ENCODE measurements at places on chromosomes 2 and 18.

- no peak overlapping the region for H3K27ac ChIP-seq
- H3K27me3 ChIP-seq, result no peaks in the 10 kb centered on the region
- DNase-seq, result no peak
- H3K36me3 ChIP-seq, result no peaks in the 10 kb centered on the region
Measured at GRCh38 chr2:126221506-126221905, 434.5 kb upstream of the GYPC start.

GRCh38 chr2:233816771-233817170 lies 37.6 kb downstream of the HJURP start:
- no peak for DNase-seq
- no peak overlapping the region for H3K4me3 ChIP-seq
- no peaks in the 10 kb centered on the region for H3K4me1 ChIP-seq
- H3K27ac ChIP-seq, result no peak overlapping the region
- no peaks in the 10 kb centered on the region for H3K27me3 ChIP-seq
- no peaks in the 10 kb centered on the region for H3K36me3 ChIP-seq

DNA sequence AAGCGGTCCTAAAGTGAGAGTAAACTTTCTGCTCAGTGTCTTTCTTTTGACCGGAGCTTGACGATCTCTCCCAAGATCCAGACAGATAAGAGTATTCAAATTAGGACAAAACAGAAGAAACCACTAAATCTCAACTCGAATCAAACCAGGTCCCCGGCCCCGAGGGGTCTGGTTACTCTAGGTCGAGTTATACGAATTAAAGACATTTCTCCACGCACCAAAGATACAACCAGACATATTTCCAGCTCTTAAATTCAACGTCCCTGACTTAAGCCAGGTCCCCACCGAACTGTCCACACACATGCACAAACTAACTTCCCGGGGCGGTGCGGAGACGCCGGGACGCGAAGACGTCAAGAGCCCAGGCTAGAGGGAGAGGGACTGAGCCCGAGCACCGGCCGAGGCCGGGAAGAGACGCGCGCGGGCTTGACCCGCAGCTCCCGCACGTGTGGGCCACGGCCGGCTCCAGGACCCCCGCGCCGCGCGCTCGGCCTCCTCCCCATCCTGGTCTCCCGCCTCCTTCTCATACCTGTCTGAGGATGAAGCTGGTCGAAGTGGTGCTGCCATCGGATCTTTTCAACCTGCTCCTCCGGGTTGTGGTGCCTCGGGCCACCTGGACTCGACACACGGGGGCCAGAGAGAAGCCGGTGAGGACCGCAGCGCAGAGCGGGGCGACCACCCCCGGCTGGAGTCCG lies 896 bp downstream of the CACNB4 start:
- no peaks in the 10 kb centered on the region for H3K36me3 ChIP-seq
- peak overlapping the region; percentile 28 for H3K27ac ChIP-seq
- H3K4me1 ChIP-seq, result no peaks in the 10 kb centered on the region
- no peak for DNase-seq
- H3K27me3 ChIP-seq, result no peaks in the 10 kb centered on the region
- peak overlapping the region; percentile 71 for H3K4me3 ChIP-seq

- H3K4me3 ChIP-seq, result peak overlapping the region; percentile 29
- no peak overlapping the region for H3K27ac ChIP-seq
- peak; percentile 63 for DNase-seq
Measured at GRCh38 chr2:45643543-45644542, 7.6 kb upstream of the PRKCE start.

GRCh38 chr2:236571145-236571544 lies 1.5 kb downstream of the ACKR3 start:
- no peaks in the 10 kb centered on the region for H3K27me3 ChIP-seq
- H3K27ac ChIP-seq, result peak overlapping the region; percentile 91
- peaks cover 62% of the 10 kb centered on the region for H3K4me1 ChIP-seq
- peak overlapping the region; percentile 43 for H3K4me3 ChIP-seq

DNA sequence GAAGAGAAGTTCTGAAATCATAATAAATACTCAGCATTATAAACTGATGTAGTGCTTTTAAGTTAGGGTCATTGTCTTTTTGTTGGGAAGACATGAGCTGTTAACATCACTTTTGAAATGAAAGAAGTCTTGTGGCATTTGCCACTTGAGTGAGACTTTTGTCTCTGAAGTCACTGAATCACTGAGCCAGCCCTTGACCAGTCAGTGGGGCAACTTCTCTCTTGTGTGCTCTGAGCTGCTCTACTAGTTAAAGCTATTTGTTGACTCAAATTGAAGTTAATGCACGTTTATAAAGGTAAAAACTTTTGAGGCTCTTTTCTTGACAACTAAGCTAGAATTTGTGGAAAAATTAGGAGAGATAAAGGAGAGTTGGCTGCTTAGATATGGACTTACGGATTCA lies 6.7 kb downstream of the WDR43 start:
- no peak overlapping the region for H3K4me3 ChIP-seq
- no peak for DNase-seq
- H3K36me3 ChIP-seq, result peaks cover 23% of the 10 kb centered on the region
- H3K27me3 ChIP-seq, result no peaks in the 10 kb centered on the region

GRCh38 chr2:240351826-240352426 lies 83.5 kb upstream of the GPC1 start:
- no peak for DNase-seq
- no peaks in the 10 kb centered on the region for H3K27me3 ChIP-seq
- no peak overlapping the region for H3K4me3 ChIP-seq
- H3K36me3 ChIP-seq, result no peaks in the 10 kb centered on the region
- no peaks in the 10 kb centered on the region for H3K4me1 ChIP-seq
- no peak overlapping the region for H3K27ac ChIP-seq

- no peak overlapping the region for H3K4me3 ChIP-seq
- H3K36me3 ChIP-seq, result no peaks in the 10 kb centered on the region
- no peak overlapping the region for H3K27ac ChIP-seq
- no peaks in the 10 kb centered on the region for H3K27me3 ChIP-seq
- DNase-seq, result no peak
- no peaks in the 10 kb centered on the region for H3K4me1 ChIP-seq
Measured at GRCh38 chr2:168186452-168186851, 60.9 kb downstream of the STK39 start.

DNA sequence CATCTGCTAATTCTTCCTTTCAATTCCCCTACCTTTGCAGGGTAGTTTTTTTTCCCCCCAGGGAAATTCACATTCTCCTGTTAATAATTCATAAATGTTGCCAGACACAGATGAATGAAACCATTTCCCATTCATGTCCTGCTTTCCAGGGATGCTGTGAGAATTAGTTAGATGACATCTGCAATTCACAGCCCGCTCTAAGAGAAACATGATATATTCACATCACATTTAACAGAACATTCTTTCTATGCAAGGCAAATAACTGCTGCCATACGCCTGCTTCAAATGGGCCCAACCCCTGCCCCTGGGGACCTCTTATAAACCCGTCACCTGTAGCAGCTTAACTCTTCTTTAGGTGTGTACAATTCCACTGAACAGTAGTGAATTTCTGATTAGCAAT lies 110.6 kb upstream of the CTAGE1 start:
- H3K36me3 ChIP-seq, result no peaks in the 10 kb centered on the region
- no peak overlapping the region for H3K27ac ChIP-seq
- no peak overlapping the region for H3K4me3 ChIP-seq
- H3K4me1 ChIP-seq, result no peaks in the 10 kb centered on the region
- no peaks in the 10 kb centered on the region for H3K27me3 ChIP-seq

- no peak for DNase-seq
- no peak overlapping the region for H3K4me3 ChIP-seq
- no peaks in the 10 kb centered on the region for H3K4me1 ChIP-seq
- no peaks in the 10 kb centered on the region for H3K27me3 ChIP-seq
Measured at GRCh38 chr2:28516950-28517349, 21.1 kb downstream of the PLB1 start.

DNA sequence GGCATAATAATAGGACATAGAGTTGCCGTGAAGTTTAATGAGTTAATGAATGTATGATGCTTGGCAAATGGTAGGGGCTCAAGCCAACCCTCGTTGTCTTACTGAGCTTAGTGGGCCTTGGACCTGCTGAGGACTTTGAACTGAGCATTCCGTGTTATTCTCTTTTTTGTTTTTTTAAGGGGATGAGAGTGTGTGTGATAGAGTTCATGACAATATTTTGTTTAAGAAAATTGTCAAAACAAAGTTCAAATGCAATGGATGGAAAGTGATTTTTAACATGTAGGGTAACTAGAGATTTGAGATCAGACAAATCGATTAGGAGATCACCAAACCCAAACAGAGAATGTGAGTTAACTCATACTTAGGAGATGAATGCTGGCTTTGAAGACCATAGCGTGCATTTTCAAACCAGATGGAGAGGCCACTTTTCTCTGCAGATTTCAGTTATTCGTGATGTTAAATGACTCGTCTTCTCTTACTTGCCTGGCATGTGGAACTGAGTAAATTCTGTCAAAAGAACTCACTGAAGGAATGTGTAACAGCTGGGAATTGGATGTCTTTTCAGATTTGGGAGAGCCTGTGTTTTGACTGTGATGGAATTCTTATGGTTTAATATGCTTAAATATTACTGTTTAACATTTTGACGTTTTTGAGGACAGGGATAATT lies 88.7 kb downstream of the NEDD4L start:
- no peaks in the 10 kb centered on the region for H3K4me1 ChIP-seq
- no peaks in the 10 kb centered on the region for H3K36me3 ChIP-seq
- H3K27ac ChIP-seq, result no peak overlapping the region
- DNase-seq, result no peak
- H3K4me3 ChIP-seq, result no peak overlapping the region

DNA sequence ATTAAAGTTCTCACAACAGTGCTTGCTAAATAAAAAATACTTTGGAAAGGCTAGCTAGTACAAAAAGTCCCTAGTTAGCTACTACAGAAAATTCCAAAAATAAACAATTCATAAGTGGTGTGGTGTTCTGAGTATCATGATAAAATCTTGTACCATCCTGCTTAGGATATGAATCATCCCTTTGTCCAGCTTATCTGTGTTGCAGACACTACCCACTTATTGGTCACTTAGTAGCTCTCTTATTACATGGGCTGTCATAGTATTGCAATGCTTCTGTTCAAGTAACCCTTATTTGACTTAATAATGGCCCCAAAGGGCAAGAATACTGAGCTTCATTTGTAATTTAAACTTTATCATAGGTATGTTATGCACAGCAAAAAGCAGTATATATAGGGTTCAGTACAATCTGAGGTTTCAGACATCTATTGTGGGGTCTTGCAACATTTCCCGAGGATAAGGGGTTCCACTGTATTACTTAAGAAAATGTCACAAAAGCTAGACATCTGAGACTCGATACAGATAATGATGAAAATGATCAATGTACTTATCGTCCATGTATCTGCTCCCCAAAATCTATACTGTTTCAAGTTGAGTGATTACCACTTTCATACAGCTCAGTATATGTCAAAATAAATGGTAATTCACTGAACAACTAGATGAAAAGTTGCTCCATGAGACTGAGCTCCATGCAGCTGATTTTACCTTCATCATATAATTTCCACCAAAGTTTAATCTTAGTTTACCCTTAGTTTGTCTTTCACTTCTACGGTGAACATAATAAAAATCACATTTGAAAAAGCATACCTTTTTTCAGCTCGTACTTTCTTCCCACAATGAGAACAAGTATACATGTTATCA lies 93.8 kb downstream of the C2orf74 start:
- no peak overlapping the region for H3K4me3 ChIP-seq
- peaks cover 22% of the 10 kb centered on the region for H3K36me3 ChIP-seq
- no peak for DNase-seq

GRCh38 chr2:55781542-55781941 lies 87.9 kb upstream of the PNPT1 start:
- no peaks in the 10 kb centered on the region for H3K36me3 ChIP-seq
- no peak overlapping the region for H3K27ac ChIP-seq
- H3K27me3 ChIP-seq, result no peaks in the 10 kb centered on the region
- no peak for DNase-seq
- H3K4me3 ChIP-seq, result no peak overlapping the region

DNA sequence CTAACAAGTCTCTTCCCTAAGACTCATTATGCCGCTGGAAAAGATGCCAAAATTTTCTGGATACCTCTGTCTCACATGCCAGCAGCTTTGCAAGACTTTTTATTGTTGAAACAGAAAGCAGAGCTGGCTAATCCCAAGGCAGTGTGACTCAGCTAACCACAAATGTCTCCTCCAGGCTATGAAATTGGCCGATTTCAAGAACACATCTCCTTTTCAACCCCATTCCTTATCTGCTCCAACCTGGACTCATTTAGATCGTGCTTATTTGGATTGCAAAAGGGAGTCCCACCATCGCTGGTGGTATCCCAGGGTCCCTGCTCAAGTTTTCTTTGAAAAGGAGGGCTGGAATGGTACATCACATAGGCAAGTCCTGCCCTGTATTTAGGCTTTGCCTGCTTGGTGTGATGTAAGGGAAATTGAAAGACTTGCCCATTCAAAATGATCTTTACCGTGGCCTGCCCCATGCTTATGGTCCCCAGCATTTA lies 26.3 kb downstream of the DHRS9 start:
- no peaks in the 10 kb centered on the region for H3K27me3 ChIP-seq
- peaks cover 8% of the 10 kb centered on the region for H3K4me1 ChIP-seq
- peaks cover 16% of the 10 kb centered on the region for H3K36me3 ChIP-seq
- peak overlapping the region; percentile 61 for H3K27ac ChIP-seq

DNA sequence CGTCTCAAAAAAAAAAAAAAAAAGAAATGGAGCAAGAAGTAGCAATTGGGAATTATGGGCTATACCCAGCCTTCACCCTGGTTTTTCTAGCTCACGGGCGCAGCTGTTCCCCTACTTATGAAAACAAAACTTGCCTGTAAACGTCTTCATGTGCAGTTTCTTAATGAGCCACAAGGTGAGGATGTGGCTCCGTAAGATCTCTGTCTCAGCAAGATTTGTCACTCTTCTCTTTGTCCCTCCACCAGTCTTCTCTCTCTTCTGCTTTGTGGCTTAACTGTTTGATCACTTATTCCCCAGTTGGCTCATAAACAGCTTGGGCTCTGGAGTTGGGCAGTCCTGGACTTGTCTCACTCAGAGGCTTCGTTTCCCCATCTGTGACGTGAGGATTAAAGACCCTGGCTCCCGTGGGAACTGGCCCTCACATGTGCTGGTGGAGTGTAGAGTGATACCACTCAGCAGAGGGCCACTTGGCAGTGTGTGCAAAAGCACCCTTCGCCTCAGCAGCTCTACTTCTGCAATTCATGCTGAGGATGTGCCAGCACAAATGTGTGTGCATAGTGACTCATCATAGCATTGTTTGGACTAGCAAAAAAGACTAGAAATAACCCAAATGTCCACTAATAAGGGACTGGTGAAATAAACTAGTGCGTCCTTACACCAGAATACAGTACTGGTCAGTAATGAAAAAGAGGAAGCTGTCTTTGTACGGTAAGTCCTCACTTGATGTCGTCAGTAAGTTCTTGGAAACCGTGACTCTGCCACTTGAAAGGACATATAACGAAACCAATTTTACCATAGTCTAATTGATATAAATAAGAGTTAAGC lies 8.7 kb downstream of the CEP68 start:
- H3K36me3 ChIP-seq, result no peaks in the 10 kb centered on the region
- peak; percentile 88 for DNase-seq
- peak overlapping the region; percentile 8 for H3K27ac ChIP-seq
- H3K4me1 ChIP-seq, result no peaks in the 10 kb centered on the region

DNA sequence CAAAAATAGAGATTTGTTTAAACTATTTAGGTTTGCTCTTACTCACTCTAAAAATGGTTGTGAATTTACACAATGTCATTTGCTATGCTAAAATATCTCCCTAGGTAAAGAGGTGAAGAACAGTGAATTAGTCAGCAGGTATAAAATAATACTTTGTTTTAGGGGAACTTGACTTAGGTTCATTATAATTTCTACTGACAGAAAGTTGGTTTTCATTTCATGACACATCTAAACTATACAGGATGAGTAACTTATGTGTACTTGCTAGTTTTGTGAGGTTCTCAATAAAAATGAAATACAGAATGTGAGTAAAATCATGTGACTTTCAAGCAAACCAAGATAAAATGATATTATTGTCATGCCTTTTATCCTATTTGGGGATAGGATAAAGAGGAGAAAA lies 66.0 kb downstream of the DIS3L2 start:
- no peak overlapping the region for H3K27ac ChIP-seq
- no peak overlapping the region for H3K4me3 ChIP-seq
- no peaks in the 10 kb centered on the region for H3K27me3 ChIP-seq
- H3K36me3 ChIP-seq, result peaks cover 9% of the 10 kb centered on the region
- no peak for DNase-seq

Data from right atrium auricular region (tissue), 2 donors.